Sigmoid colon (tissue), 7 donors: ENCODE measurements at places on chromosomes 2 and 18. TPM values are rescaled to one million over a fixed set of nuclear protein-coding genes. Genes with fewer than 3 reads are reported as not detected.

GRCh38 chr2:221377597-221377996 lies 194.5 kb downstream of the EPHA4 start:
- no peak for DNase-seq

DNA sequence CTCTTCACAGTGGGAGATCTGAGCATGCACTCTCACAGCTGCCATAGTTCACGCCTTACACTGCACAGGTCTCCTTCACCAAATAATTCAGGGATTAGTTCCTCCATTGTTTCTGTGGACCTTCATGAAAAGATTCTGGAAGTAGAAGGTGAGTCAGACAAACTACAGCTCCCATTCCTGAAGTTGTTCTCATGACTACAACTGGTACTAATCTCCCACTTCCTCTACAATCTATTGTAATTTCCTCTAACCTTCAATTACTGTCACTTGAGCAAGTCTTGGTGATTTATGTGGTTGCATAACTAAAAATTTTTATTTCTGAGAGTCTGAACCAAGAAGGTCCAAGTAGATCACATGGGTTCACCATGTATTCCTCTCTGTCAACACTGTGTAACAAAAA lies 128.7 kb downstream of the XIRP2 start:
- DNase-seq = no peak

DNA sequence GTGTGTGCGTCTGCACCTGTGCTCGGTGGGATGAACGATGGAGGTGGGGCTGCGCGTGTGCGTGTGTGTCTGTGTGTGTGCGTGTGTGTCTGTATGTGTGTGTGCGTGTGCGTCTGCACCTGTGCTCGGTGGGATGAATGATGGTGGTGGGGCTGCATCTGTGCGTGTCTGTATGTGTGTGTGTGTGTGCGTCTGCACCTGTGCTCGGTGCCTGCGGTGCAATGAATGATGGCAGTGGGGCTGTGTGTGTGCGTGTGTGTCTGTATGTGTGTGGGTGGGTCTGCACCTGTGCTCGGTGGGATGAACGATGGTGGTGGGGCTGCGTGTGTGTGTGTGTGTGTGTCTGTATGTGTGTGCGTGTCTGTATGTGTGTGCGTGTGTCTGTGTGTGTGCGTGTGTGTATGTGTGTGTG lies 48.5 kb upstream of the CTDP1 start:
- peak; percentile 34 for DNase-seq

DNA sequence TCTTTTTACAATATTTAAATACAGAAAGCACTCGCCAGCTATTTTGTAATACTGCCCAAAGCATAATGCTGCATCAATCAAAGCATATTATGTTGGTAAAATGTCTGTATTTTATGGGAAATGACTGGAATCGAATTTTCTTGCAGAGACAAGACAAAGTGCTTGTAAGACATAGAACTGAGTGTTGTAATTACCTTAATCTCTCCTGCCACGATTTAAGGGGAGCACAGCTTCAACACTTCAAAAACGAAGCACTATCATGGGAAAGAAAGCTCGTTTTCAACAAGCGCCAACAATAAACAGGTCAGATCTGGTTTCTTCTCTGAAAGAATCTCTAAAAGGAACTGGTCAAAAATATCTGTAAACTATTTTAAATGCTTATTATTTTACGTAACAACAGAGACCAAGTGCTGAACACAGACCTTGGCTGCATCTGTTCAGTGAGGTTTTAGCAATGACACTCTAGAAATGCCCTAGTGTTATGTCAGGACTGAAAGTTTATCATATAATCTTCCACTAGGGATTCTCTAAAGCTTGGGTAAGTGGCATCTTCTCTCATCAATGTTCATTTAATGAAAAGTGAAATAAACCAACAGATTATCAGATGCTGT lies 19.0 kb downstream of the RND3 start:
- DNase-seq = no peak

GRCh38 chr2:55099878-55100820 lies 49.9 kb upstream of the RTN4 start:
- DNase-seq = no peak

- peak; percentile 18 for DNase-seq
Observed at GRCh38 chr2:68742626-68743415, 8.2 kb downstream of the ARHGAP25 start.

- DNase-seq = no peak
Observed at GRCh38 chr2:234983011-234983726, 31.4 kb downstream of the SH3BP4 start.

DNA sequence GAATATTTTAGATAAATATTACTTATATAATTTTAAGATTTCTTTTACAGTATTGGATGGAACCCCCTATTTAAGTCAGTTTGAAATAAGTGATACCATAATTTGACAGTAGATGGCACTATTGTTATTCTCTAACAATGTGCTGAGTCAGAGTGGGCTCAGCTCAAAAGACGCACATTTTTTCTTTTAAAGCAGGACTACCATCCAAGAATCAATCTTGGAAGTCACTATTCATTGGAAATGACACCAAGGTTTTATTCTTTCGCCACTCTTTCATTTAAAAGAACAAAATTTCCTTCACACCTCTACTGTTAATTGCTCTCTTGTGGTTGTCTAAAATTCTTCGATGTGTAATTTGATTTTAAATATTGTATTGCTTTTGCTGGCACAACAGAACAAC lies 32.6 kb upstream of the SPAG16 start:
- DNase-seq = no peak

DNA sequence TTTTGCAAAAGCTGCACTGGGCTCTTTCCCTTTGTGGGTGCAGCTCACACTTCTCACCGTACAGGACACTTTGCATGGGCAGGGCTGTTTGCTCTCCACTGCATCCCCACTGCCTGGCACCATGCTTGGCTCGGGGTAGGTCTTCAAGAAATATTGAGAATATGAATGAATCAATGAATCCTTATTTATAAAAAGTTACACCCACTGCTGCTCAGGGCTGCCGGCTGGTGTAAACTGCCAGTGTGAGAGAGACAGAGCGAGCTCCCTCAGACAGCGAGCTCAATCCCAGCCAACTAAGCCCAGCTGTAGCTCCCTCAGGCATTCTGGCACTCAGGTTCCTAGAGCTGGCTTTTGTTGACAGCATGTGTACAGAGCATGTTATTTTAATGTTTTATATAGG lies 3.4 kb downstream of the TMEM185B start:
- DNase-seq = no peak

DNA sequence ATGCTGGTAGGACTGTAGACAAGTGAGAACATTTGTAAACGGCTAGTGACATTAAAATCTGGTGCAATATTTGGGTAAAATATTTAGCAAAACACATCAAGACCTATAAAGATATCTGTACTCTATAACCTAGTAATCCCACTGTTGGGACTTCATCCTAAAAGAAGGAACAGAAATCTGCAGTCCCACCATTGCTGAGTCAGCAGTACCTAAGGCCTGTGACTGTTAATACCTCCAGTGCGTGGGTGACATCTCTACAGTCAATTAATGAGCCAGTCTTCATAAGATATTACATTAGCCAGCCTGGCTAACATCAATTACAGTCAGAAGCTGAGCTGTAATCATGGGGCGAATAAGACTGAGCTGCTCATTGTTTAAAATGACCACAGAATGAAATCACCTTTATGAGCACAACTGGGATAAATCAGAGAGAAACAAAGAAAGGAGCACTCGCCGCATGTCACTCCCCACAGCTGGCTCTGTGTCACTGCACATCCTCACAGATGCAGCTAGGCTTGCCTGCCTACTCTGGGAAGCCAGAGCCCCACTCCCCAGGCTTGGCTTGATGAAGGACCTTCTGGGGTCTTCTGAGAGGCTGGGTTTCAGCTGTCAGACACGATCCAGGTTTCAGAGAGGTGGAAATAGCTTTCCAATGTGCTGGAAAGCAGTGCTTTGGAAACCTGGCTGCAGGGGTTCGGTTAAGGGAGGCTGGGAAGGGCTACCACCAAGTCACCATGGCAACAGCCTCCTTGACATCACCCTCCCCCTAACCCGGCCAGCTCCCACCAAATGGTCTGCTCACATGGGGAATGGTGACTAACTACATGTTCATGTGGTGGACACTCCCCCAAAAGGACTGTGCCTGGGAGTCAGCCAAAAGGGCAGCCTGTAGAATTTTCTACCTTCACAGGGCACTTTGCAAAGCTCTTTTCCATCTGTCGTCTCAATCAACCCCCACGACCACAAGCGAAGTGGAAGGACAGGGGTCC lies 145.0 kb downstream of the ZBTB7C start:
- DNase-seq = no peak

The IL37 gene
- not detected for total RNA-seq

The FRZB gene
- total RNA-seq = 8.2 TPM

The MC4R gene
- not detected for total RNA-seq

The SLC39A6 gene
- total RNA-seq = 31.6 TPM

The UGT1A4 gene
- not detected for total RNA-seq
